Pancreas (tissue), 10 donors: ENCODE measurements at places on chromosomes 3 and 15.

- no peak for DNase-seq
These were observed 524.7 kb upstream of the MCTP2 start for GRCh38 chr15:93706495-93707292.

DNA sequence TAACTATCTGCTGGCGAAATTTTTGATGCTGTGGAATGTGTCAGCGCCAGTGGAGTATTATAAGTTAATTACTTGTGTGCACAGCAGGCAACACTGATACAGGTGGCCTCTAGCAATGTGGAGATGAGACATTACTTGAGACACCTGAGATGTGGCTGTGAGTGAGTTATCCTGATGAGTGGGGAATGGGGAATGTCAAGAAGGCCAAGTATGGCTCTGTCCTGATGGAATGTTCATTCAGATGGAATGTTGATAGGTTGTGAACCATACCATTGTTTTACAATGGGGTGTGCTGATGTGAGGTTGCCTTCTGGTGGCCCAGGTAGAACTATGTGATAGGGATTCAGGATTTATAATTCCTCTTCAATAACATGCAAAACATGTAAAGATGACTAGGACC lies 404.8 kb downstream of the PTPRG start:
- DNase-seq, result no peak

GRCh38 chr3:194083637-194084224 lies 52.2 kb upstream of the HES1 start:
- DNase-seq, result no peak

GRCh38 chr15:41943543-41944312 lies 28.6 kb downstream of the EHD4 start:
- DNase-seq, result no peak

- no peak for DNase-seq
These were observed 292.3 kb downstream of the TLE3 start for GRCh38 chr15:69805248-69805953.

DNA sequence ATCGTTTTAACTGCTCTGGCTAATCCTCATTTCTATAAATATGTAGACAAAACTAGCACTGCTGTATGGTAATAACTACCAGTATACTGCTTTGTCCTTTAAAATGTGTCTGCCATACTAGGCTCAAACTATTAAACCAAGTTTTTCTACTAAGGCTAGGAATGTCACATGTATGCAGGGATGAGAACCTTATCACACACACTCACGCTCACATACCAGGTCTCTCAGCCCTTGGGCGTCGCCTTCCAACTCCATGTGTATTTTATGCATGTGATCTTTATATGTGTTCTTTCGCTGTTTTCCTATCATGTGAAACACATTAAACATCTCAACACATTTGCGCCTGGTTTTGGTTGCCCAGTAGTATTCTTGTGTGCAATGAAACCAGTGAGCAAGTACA lies 32.6 kb downstream of the ATP2C1 start:
- DNase-seq, result no peak

GRCh38 chr3:24496529-24497482 lies 2.2 kb upstream of the THRB start:
- DNase-seq, result peak; percentile 88

DNA sequence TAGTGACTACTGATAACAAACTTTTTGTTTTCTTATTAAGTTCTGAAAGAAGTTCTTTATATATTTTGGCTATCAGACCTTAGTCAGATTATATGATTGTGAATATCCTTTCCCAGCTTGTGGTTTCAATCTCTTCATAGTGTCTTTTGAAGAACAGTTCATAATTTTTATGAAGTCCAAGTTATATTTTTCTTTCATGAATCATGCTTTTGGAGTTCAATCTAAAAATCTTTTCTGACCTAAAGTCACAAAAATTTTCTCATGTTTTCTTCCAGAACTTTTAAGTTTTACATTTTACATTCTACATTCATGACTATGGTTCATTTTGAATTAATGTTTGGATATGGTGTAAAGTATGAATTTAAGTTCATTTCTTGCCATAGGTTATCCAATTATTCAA lies 34.2 kb upstream of the OCA2 start:
- DNase-seq, result no peak

DNA sequence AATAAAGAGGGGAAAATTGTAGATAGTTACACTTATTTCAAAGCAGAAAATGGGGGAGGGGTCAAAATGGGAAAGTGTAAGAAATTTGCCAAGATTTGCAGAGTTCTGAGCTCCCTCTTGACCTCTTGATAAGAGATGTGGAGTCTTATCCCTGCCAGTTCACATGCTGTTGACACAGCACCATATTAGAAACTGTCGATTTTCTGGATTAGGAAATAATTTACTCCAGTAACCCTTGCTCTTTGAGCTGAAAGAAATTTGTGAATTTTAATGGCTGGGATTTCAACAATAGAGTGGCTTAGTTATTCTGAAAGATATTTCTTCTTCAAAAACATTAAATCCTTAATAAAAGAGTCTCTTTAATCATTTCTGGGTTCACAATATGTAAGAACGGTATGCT lies 306.2 kb upstream of the CNTN4 start:
- no peak for DNase-seq

GRCh38 chr3:125119752-125120378 lies 64.1 kb upstream of the HEG1 start:
- no peak for DNase-seq

GRCh38 chr15:75153087-75153486 lies 48.6 kb upstream of the C15orf39 start:
- no peak for DNase-seq

GRCh38 chr3:373193-373779 lies 176.7 kb downstream of the CHL1 start:
- no peak for DNase-seq

- DNase-seq, result no peak
These were observed 60.4 kb upstream of the SPPL2A start for GRCh38 chr15:50825946-50826345.

DNA sequence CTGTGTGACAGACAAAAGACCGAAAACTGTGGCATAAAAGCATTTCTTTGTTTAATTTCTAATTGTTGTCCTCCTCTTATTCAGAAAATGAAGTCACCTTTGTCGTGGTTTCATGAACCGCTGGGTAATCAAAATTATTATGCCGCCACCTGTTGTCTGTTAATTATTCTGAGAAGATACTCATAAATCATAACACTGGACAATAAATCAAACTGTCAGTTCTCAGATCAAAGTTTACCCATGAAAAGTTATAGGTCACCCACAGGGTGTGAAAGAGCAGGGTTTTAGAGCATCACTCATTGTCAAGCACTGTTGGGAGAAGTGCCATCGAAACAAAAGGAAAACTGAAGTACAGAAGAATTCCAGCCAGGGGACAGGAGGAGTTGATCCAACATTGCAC lies 474.3 kb downstream of the NR2F2 start:
- DNase-seq, result no peak

DNA sequence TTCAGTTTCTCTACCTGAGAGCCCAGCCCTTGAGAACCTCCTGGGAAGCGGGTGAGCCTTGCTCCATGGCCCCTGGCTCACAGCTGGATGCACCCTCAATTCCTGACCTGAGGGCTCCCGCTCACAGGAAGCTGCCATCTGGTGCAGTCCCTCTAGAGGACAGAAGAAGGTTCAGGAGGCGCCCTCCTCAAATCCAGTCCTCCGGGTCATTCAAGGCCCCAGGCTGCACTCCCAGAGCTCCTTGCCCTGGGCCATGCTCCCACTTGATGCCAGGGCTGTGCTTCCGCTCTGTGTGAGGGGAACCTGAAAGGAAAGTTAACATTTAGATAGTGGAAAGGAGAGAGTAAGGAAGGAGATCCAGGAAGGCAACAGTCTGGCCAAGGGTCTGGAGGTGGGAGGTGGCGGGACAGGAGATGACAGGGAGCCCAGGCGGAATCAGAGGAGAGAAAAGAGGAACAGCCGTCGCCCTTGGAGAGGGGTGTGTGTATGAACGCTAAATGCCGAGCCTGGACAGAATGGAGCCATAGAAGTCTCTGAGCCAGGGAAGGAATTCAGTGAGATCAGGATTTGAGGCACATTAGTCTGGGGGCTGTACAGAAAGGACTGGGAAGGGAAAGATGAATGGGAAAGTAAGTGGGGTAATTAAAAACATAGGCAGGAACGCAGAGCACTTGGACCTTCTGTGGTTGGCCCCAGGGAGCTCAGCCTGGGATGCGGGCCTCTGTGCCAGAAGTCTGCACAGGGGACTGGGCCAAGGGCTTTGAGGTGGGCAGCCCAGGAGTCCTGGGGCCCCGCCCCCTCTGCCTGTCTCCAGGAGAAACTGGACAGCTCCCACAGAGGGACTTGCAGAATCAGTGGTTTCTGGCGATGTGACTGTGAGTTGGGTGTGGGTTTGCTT lies 26.1 kb downstream of the TBC1D21 start:
- no peak for DNase-seq

DNA sequence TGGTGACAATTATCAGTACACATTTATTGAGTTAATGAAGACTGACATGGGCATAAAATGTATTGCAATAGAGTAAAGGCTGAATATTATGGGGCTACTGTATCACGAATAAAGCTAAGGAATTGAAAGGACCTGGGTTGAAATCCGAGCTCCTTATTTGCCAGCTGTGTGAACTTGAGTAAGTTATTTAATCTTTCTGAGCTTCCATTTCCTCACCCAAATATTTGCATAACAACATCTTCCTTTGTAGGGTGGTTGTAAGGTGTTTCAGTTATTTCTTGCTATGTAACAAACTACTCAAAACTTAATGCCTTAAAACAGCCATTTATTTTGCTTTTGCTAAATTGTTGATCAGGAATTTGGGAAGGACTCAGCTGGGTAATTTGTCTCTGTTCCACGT lies 111.1 kb upstream of the TSC22D2 start:
- no peak for DNase-seq

DNA sequence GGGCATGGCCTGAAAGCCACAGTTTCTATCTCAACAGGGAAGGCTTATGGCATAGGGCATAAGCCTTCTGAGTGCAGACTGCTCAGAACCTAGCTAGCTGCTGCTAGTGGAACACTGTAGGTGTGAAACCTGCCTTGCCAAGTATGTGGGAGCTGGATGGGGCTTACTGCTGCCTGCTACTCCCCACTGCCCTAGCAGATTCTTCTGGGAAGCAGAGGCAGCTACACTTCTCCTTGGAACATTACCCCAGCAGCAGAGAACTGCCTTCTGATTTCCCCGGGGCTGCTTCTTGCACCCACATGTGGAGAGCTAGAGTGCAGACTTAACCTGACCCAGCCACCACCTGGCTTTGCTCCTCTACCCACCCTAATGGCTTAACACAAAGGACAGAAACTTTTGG lies 215.7 kb downstream of the POLQ start:
- DNase-seq, result no peak

GRCh38 chr15:93479715-93480114 lies 390.7 kb upstream of the RGMA start:
- peak; percentile 66 for DNase-seq

- DNase-seq, result no peak
These were observed 108.5 kb downstream of the TNIK start for GRCh38 chr3:171351676-171352075.

DNA sequence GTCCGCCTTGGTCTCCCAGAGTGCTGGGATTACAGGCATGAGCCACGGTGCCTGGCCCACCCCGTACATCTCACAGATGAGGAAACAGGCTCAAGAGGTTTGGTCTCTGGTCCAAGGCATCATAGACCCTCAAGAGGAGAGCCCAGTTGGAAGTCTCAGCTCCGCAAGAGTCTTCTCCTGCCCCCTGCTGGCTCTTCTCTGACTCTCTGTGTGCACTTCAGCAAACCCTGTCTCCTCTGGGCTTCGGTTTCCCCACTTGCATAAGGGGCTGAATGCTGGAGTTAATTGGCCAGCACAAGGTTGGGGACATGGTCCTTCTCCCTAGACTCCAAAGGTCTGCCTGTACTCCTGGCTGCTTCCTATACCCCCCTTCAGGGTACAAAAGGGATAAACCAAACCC lies 3.9 kb downstream of the MST1R start:
- no peak for DNase-seq

GRCh38 chr3:107217172-107217571 lies 160.1 kb upstream of the CCDC54 start:
- no peak for DNase-seq

DNA sequence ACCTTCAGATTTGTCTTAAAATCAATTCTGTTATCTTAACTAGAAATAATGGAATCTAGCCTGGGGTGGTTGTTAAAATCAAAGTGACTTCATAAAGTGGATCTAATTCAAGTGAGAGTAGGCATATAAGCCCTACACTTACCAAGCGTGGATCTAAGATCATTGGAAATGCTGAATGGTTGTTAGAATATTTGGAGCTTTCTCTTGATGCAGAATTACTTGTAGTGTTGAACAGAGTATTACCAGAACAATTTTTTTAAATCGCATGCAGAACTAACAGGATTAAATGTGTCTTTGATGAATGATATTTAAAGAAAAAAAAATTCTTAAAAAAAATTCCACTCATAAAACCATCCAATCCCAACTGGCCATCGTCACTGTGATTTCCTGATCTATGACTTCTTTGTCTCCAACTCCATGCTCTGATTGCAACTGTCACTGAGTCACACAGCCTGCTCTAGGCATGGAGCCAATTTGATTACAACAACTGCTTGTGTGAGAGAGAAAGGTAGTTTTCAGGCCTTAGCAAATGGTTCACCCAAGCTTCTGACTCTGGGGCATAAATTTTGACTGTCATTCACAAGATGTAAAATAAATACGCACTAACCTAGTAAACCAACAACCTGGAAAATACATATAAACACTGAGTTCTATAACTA lies 25.9 kb upstream of the SPRED1 start:
- peak; percentile 46 for DNase-seq

GRCh38 chr15:66778716-66779115 lies 76.7 kb downstream of the SMAD6 start:
- DNase-seq, result no peak

GRCh38 chr15:31464216-31465082 lies 137.8 kb downstream of the KLF13 start:
- no peak for DNase-seq

DNA sequence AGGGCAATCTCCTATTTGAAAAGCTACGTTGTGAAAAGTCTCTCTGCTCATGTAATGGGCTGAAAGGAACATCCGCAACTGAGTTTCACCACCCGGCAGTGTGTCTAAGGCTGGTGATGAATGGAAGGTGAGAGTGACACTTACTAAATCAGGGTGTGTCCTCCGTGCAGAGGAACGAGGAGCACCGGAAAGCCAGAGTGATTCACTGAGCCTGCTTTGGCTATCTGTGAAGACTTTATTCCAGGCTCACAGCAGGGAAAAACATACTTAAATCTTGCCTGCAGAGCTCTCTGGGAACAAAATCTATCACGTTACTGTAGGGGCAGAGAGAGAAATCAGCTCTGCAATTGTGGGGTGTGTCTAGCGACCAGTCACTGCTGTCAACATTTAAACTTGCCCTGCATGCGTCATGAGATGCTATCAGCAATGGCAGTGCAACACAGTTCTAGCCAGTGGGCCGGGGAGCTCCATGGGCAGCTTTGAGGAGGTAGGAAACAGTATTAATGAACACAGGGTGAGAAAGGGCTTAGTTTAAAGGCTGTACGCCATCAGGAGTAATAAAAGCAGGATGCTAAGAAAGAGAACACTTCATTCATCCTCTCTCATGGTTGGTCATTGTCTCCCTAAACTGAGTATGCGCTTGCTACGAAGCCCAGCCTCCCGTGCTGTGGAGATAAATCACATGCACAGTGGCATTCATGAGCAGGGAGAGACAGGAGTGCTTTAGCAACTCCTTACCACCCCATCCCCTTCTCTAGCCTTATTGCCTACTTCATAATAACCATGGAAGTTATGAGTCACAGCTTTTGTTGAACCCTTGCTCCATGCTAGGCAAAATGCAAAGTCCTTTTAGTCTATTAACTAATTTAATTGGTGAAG lies 542.7 kb upstream of the ADAMTS9 start:
- no peak for DNase-seq
